ENCODE measurements at places on chromosomes 6 and 20.

GRCh38 chr6:80793411-80793810 is 686.9 kb downstream of the BCKDHB start:
- no peak for DNase-seq

DNA sequence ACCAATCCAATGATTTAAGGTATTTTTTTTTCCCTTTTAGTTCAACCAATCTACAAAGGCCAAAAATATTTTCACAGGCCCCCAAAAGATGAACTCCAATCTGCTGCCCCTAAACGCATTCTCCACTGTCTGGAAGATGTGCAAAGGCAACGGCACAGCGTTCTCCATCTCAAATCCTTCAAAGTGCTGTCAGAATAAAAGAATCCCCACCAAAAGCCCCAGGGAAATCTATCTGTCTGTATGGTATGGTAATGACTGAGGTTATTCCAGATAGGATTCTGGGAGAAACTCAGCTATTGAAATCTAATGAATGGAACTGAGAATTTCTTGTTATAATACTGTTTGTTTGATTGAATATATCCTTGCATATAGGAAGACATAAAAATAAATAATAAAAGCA is 217.8 kb upstream of the CCN2 start:
- no peak for DNase-seq

GRCh38 chr6:82720992-82721391 is 344.6 kb downstream of the UBE3D start:
- no peak for DNase-seq

GRCh38 chr6:87756858-87757257 is 54.8 kb upstream of the AKIRIN2 start:
- DNase-seq, result no peak

- DNase-seq, result no peak
Measured at GRCh38 chr20:56842056-56842455, 212.9 kb downstream of the TFAP2C start.

DNA sequence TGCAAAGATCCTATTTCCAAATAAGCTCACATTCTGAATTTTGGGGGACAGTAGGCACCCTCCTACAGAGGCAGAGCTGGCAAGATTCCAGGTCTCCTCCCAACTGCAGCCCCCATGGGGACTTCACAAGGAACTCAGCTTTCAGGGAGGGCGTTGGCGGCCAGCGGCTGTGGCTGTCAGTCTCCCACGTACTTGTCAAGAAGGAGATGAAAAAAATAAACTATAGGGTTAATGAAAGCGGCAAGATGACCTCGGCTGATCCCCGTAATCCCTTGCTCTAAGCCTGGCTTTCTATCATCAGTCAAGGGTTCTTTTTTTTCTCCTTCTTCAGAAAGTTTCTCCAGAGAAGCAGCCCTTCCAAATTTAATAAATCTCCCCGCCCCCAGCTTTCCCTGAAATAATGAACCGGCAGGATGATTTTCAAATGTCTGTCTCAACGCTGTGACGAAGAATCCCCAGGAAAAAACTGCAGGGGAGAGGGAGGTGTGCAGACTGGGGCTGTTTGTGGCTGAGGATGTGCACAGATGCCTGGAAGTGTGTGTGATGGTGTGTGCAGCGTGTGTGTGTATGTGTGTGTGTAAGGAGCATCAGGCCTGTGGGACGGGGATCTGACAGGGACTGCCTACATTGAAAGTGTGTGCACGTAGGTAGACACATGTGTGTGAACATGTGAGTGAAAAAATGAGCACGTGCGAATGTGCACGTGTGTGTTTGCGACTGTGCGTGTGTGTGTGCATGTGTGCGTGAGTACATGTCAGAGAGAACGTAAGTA is 78.7 kb downstream of the SLC2A10 start:
- no peak for DNase-seq

DNA sequence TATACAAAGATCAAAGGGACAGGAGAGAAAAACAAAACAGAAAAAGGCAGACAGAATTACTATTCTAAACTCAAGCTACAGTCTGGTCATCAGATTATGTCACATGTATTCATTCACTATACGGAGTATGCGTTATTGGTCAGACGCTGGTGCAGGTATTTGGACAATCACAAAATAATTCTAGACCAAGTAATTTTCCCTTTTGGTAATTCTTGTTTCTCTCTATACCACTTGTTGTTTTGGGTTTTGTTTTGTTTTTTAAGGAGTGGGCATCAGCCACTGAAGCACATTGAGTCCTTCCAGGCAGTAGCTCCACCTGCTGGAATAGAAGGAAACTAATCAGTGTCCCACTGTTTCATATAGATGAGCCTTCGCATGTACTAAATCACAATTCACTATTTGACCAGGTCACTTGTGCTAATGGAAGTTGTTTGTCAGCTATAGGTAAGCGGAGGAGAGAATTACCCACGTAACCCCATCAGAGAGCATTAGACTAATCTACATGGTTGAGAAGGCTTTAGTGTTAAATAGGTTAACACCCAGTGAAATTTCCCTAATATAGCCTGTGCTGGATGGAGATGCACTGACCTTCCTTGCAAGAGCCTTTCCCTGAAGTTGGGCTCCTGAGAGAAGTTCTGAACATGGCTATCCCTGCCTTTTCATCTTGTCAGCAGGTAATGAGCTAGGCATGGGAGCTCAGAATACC is 77.9 kb downstream of the TNFAIP3 start:
- peak; percentile 44 for DNase-seq

- no peak for DNase-seq
Measured at GRCh38 chr6:2101213-2101612, 144.2 kb downstream of the GMDS start.

DNA sequence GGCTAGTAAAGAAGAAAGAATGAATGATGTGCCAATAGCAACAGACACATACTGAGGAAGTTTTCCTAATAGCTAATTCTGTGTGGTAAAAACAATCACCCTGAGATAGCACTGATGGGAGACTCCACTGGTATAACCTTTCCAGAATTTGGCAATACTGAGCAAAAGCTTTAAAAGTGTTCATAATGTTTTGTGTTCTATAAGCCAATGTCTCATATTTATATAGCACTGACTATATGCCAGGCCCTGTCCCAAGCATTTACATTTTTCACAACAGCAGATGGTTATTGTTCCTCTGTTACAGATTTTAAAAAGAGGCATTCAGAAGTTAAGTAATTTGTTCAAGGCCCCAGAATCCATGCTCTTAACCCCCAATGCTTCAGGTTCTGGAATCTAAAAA is 108.0 kb upstream of the DST start:
- no peak for DNase-seq

DNA sequence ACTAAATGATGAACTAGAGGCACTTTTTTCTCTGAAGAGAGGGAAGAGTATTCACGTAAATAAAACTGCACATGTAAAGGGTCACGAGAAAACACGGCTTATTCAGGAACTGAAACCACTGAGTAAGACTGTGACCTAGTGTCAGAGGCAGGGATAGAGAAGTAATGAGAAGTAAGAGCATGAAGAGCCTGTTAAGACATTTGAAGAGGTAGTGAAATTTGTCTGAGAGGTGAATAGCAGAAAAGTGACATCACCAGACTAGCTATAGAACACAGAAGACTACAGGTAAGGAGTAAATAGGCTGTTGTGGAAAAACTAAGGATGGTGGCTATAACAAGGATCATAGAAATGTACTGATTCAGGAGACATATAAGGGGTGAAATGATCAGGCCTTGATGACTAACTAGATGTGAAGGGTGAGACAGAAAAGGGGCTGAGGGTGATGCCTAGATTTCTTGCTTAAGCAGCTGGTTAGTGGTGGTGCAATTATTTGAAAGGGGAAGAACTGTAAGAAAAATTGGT is 76.8 kb downstream of the REV3L start:
- no peak for DNase-seq

DNA sequence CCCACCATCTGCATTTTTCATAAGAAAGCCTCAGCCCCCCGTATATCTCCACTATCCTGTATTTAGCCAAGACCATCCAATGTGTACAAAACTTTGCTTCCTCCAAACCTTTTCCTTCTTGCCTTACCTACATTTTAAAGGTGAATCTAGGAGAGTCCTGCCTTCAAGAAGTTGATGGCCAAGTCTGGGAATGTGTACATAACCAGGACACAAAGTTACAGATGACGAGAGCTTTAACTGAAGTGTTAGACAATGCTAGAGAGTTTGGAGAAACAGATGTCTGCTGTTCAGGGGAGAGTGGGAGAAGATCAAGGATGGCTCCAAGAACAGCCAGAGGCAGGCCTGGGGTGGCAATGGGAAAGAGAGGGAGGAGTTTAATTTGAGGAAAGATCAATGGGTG is 2.3 kb upstream of the UQCC2 start:
- no peak for DNase-seq

DNA sequence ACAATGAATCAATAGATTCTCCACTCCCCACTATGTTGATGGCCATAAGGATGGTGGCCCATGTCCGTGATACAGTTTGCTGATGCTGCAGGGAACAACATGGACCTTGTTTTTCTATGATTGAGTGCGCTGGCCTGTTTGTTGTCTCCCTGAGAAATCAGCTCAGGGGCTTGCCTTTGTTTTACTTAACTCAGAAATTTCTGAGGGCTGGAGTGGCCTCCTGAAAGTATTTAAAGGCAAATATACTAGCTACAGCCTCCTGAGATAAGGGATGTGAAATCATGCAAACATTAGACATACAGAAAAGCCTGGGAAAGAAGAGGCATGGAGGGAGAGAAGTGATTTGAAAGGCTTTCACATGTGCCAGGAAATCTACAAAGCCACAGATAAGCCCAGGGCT is 170.3 kb upstream of the FLRT3 start:
- no peak for DNase-seq

GRCh38 chr6:111725446-111726112 is 119.9 kb upstream of the TRAF3IP2 start:
- no peak for DNase-seq

DNA sequence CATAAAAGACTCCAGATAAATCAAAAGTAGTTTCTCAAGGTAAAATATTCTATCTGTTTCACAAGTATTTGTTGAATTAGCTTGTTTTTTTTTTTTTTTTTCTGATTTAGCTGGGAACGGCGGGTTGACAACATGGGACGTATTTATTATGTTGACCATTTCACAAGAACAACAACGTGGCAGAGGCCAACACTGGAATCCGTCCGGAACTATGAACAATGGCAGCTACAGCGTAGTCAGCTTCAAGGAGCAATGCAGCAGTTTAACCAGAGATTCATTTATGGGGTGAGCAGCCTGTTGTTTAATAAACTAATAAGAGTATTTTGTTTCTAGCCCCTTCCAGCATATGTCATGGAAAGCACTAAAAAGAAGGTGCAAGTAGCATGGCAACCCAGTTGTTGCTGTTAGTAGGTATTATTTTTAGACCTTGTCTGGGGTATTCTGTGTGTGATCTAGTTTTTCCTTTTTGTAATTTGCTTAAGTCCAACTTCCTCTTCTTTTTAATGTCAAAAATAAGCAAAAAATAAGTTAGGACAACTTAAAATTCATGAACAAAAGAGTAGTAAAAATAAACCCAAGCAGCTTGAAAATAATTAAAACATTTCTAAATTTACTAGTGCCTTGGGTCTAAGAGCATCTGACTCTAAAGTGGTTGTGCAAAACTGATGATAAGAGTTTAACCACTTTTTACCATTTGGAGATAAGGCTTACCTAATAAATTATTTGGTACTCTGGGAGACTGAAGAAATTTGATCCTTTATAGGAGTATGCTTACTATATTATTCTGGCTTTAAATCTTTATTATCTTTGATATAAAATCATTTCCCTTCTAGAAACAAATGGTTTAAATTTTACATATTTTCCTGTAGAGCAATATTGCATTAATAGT is 70.8 kb upstream of the DYNLRB1 start:
- no peak for DNase-seq

- DNase-seq, result no peak
Measured at GRCh38 chr6:118146584-118146983, 239.5 kb downstream of the SLC35F1 start.

DNA sequence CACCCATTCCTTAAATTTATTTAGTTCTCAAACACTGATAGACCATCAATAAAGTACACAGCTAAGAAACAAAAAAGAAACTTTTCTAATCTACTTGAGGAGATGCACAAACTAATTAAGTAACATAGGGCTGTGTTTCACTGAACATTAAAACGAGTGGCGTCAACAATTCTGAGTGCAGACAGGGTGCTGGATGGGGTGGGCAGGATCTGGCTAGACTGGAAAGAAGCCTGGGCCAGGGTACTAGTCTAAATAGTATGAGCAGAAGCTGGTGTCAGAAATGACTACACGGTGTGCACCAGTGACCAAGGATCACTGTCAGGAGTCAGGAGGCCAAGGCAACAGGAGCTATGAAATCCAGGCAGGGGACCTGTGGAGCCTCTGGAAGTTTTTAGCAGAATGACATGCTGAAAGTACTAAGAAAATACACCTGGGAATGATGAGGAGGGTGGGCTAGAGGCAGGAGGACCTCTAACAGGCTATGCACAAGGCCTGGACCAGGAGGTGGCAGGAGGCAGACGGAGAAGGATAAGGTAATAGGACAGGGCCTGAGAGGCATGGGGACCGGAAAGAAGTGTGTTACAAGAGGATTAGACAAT is 13.3 kb downstream of the ZBTB24 start:
- no peak for DNase-seq

- DNase-seq, result no peak
Measured at GRCh38 chr20:61308477-61308774, 56.4 kb downstream of the CDH4 start.

DNA sequence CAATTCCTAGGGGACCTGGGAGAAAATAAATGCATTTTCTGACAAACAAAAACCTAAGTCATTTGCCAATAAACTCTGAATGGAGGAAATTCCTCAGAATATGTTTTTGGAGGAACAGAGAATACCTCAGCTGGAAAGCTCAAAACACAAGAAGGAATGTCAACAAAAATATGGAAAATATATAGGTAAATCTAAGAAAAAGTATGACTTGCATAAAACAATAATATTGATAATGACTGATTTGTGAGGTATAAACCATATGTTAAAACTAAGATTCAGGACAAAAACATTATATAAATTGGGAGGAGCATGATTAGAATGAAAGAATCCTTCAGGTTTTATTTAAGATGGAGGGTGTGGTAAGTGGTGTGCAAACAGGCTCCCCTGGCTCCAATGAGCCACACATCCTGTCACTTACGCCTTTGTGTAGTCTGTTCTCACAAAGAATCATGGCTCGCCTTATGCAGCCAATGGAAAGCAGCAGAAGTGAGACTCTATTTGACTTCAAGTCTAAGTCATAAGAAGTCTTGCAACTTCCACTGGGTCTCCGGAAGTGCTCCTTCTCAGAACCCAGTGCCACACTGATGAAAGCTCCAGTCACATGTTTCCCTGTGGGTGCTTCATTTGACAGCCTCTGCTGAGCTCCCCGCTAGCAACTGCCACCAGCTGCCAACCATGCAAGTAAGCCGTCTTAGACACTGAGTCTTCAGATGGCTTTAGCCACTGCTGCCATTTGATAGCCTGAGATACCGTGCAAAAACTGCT is 8.1 kb downstream of the CFAP61 start:
- no peak for DNase-seq

GRCh38 chr20:7798176-7798575 is 142.1 kb downstream of the HAO1 start:
- DNase-seq, result no peak

All from urothelium cell line (cell line).